Activated T-helper 9 cell treated with anti-CD3 and anti-CD28 coated beads, Interleukin-2, amount 50 U/mL, for 16 hours (primary cell): ENCODE measurements at places on chromosomes 16 and 17.
A peak's percentile ranks its signal among the peaks of the same experiment; 100 is the strongest.

DNA sequence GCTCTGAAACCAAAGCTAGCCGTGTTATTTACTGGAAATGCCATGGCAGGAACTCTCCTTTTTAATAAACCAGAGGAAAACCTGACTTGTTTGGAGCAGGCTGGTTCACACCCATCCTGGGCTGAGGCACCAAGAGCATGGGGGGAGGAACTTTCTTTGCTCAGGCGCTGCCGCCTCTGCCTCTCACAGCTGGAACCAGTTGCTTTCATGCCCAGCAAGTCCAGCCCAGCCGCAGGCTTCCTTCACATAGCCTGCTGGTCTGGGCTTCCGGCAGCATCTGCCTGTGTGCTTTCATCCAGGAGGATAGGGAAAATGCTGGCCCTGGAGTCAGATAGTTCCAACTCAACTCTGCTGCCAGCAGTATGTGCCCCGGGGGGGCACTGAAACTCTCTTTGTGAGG lies 88.1 kb upstream of the ASIC2 start:
- no peak for DNase-seq

DNA sequence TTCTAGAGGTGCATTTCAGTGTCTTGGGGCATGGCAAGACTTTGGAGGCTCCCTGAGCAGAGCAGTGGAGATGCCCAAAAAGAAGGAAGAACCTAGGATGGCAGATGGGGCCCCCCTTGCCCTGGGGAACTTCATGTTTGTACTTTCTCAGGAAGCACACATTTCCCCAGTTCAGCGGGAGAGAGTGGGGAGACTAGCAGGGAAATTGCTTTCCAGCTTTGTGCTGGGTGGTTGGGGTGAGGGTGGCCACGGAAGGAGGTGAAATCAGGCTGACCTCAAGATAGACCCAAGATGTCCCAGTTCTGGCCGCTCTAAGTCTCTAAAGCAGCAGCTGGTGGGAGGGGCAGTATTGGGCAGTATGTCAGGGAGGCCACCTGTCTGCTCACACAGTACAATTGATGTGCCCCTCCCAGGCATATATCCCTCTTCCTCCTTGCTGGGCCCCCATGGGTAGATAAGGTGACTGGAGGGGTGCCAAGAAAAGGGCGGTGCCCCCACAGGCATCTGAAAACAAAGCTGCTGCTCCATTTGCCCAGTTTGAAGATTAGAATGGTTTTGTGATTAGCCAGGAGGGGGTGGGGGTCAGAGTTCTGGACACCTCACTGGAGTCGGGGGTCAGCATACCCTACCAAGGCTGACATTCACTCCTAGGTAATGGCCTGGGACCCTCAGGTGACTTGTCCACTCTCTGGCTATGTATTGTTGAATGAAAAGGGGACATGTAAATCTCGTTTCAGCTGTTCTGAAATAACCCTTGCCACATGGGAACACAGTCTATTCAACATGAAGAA lies 17.1 kb upstream of the NAGLU start:
- no peak for DNase-seq

DNA sequence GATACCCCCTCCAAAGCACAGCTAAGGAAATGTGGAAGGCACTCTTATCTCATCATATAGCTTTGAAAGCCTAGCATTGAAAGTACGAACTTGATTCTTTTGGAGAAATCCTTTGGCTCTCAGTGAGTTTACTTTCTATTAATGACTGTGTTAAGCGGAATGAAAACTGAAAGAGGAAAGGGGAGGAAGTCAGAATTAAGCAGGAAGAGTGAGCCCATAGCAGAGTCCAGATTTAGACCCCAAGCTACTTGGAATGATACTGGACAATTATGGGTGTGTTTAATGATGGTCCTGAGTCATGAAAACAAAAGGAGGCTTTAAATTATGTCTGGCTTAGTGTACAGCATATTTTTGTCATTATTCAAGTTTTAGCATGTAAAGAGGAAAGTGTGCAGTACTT lies 42.2 kb downstream of the TENT4B start:
- no peak for DNase-seq

GRCh38 chr17:21548236-21548635 lies 144.1 kb upstream of the KCNJ18 start:
- no peak for DNase-seq

DNA sequence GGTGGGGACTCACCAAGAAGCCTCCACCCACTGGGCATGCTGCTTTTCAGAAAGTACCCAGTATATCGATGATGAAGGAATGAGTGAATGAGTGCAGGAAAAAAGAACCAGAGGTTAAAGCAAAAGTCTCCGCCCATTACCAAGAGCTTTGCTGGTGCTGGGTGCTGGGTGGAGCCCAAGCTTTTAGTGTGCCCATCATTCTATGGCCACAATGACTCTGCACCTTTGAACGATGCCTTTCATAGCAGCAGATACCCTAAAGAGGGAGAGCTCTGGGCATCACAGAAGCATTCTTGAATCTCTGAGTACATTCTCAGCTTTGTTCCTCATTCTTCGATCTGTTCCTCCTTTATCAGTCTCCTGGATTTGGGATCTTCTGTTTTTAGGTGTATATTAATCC lies 450.7 kb upstream of the CCL2 start:
- no peak for DNase-seq

GRCh38 chr17:42142371-42142896 lies 12.4 kb downstream of the RAB5C start:
- no peak for DNase-seq

- no peak for DNase-seq
Observed at GRCh38 chr17:74558882-74559519, 8.3 kb downstream of the CD300H start.

DNA sequence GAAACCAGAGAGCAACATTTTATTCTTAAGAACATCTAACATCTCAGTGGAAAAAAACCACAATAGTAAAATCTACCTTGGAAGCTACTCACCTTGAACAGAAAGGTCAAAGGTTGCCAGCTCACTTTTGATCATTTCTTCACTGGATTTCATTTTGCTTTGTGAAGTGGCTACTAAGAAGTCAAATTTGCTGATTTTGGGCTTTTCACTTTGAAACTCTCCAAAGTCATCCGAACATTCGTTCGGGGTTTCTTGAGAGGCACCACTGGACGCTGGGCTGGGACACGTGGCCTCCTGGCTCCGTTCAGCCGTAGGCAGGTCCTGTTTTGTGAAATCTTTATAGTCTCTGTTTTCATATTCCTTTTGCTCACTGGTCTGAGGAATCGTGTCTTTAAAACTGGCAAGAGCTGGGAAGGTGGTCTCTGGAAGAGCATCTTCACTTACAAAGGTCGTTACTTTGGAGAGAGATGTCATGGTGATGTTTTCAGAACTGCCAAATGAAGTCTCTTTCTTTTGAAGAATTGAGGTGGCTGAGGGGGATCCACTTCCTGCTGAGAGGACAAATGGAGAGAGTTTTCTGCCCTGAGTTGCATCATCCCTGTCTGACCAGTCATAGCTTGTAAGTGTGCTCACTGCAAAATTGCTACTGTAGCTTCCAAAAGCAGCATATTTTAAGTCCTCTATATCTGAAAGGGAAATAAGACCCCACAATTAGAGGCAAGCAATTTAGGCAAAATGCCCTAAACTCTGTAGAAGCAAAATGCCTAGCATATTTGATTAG lies 52.4 kb downstream of the DUSP14 start:
- DNase-seq: no peak

DNA sequence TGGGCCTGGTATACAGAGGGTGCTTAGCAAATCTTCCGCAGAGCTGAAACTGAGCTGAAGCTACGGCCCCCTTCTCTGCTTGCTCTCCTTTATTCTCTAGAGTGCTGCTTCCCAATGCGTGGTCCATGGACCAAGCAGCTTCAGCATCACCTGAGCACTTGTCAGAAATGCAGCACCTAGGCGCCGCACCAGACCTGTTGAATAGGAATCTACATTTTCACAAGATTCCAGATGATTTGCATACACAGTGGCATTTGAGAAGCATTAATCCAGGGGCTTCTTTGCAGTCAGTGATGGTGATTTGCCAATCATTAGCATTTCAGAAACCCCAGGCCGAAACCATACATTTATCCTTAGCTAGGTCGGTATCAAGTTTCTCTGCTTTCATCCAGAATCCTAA lies 204.2 kb downstream of the CDH13 start:
- no peak for DNase-seq

DNA sequence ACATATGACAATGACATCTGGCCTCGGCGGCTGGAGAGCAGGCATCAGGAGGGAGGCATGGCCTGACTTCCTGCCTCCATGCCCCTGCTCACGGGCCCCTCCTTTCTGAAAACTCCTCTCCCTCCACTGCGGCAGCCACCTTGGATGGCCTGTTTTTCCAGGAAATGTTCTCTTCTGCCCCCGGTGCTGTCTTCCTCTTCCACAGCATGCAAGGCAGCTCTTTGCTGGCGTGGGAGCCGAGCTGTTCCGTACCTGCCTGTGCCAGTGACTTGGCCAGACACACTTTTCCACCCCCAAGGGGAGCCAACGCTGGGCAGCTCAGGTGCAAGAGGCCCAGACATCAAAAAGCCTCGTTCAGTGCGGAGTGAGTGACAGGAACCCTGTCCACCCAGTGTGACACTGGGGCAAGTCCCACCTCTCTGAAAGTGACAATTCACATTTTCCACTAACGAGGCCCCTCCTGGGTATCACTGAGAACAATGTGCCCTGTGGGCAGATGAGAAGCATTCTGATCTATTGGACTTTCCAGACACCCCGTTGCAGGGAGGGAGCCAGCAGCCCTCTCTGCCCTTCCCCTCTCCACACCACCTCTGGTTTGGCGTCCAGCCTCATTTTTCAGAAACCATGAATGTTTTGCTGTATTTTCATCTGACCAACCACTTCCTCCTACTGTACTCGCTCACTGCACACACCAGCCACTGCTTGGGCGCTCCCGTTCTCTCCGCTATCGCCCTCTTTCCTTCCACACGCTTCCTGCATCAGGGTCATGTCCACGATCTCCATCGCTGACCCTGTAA lies 31.2 kb downstream of the NSMCE1 start:
- DNase-seq: peak; percentile 72

DNA sequence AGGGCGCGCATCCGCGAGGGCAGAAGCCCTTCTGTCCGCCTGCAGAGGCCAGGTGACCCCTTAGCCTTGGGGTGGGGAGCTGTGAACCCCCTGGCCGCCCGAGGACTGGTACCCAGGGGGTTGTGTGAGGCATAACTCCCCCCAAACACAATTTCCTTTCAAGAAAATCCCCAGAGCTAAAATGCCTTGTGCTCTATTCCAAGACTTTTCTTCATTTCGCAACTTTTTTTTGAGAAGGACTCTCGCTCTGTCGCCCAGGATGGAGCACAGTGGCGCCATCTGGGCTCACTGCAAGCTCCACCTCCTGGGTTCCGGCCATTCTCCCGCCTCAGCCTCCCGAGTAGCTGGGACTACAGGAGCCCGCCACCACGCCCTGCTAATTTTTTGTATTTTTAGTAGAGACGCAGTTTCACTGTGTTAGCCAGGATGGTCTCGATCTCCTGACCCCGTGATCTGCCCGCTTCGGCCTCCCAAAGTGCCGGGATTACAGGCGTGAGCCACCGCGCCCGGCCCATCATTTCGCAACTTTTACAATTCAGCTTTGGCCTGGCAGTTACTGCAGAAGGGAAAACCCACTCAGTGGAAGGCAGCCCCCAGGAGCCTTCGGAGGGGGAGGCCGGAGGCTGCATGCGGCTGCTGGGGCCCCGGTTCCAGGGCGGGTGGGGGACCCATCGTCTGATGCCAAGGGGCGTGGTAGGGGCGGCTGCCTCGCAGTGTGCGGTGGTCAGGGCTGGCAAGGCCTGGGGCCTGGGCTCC lies 963 bp upstream of the APRT start:
- DNase-seq: no peak

DNA sequence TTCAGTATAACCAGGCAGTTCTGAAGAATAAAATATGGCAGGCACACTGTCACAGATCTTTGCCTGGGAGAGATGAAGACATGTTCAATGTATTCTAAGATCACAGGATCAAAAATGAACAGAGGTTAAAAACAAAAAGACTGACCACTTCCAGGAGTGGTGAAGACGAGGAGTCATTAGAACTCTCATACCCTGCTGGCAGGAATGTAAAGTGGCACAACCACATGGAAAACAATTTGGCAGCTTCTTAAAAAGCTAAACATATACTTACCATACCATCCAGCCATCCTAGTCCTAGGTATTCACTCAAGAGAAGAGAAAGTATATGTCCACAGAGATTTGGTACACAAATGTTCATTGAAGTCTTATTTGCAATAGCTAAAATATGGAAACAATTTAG lies 406.3 kb downstream of the NPIPA8 start:
- no peak for DNase-seq

- DNase-seq: no peak
Observed at GRCh38 chr16:11053916-11054460, 109.6 kb downstream of the CLEC16A start.

DNA sequence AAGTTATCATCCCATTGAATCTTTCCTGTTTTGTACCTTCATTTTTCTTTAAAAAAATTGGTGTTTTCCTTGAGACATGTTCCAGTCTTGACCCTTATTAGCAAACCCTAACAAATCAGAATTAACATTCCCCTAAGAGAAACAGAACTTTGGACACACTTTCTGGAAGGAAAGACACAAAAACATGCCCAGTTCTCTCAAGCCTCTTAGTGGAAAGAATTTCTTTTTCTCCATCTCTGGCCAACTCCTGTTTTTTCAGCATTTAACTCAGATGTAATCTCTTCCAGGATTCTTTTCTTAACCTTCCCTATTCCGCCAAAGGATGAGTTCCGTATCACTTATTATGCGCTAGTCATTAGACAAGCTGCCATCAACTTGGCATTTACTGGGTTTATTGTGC lies 23.9 kb upstream of the CDH8 start:
- DNase-seq: no peak

- no peak for DNase-seq
Observed at GRCh38 chr16:55842369-55843104, 9.6 kb upstream of the CES1 start.

- DNase-seq: no peak
Observed at GRCh38 chr16:2170080-2170479, 14.5 kb downstream of the TRAF7 start.

GRCh38 chr16:64481497-64481896 lies 640.4 kb downstream of the CDH11 start:
- DNase-seq: no peak

DNA sequence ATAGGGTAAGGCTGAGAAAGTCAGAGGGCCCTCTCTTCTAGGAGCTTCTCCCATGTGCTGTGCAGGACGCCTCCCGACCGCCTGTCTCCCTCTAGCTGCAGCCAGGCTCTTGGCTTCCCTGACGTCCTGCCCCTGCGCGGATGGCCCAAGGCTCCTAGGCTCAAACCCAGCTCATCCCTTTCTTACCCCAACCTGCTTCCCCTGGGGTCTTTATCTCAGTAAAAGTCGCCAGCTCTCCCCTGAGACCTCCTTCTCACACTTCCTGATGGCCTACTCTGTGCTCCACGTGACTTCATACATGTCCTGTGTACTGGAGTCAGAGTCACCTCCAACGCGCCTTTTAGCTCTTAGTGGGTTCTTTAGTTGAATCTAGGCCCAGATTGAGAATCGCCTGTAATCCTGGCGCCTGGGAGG lies 1.1 kb upstream of the ZNF747 start:
- peak; percentile 59 for DNase-seq

DNA sequence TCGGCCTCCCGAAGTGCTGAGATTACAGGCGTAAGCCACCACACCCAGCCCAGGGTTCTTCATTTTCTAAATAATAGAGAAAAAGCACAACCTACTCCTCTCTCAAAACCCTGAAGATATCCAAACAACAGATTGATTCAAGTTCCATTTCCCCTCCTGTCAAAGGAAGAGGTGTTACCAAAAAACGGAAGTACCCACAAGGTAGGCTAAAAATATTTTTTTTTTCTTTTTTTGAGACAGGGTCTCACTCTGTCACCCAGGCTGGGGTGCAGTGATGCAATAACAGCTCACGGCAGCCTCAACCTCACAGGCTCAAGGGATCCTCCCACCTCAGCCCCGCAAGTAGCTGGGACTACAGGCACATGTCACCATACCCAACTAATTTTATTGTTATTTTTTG lies 18.9 kb downstream of the UTP6 start:
- DNase-seq: no peak
